ENCODE measurements at places on chromosomes 7 and 10.

DNA sequence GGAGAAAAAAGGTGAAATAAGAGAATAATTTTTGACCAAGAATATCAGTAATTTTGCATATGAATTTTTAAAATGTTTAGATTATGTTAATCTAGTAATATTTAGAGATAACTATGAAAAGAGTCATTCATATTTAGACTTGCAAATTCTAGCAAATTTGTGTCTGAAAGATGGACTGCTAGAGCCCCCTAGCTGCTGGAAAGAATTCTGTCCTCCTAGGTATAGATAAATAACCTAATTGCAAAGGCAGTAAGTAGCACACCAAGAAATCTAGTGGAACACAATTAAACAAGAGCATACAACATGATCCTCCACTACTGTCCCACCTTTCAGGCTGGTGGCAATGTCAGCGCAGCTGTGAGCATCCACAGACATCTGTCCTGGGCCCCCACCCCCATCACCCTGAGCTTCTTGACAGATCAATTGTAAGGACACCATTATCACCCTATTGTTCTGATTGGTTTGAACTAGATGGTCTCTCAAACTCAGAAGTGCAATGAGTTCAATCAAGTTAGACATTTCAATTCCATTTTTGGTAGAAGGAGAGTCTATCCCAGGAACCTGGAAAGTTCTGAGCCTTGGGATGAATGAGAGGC, 15.0 kb upstream of the GFRA1 start:
- no peak for DNase-seq

DNA sequence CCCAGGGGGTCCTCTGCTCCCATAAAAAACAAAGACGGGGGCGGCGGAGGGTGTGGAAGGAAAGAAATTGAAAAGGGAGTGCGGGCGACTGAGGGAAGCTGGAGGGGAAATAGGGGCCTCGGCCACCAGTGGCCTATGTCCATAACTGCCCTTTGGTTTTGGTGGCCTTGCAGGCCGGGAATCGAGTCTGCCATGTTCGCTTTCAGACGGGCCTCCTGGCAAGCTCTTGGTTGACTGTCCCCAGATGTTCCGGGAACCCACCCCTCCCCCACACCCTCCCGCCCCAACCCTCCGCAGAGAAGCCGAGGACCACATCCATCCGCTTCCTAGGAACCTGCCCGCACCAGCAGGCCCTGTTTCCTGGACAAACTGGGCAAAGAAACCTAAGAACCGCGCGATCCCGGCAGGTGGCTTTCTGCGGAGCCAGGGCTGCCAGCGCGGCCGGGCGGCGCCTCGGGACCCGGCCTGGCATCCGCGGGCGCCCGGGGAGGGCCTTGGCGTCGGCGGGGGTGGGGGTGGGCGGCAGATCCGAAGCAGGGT, 20.0 kb upstream of the GATA3 start:
- no peak for DNase-seq

DNA sequence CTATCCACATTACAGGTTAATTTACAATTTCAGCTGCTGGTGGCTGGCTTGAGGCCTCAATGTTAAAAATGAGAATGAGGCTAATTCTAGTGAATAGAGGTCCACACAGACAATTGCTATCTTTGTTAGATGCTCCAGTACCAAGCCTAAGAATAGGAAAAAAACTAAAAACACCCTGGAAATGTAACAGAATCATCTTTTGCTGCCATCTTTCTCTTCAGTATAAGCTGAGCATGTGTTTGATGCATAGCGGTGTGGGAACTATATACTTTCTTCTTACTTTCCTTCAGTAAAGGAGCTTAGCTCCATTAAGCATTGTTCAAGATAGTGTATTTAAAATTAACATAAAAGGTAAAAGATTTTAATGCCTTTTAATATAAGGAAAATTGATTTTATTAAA, 5.6 kb downstream of the TMEM229A start:
- no peak for DNase-seq

DNA sequence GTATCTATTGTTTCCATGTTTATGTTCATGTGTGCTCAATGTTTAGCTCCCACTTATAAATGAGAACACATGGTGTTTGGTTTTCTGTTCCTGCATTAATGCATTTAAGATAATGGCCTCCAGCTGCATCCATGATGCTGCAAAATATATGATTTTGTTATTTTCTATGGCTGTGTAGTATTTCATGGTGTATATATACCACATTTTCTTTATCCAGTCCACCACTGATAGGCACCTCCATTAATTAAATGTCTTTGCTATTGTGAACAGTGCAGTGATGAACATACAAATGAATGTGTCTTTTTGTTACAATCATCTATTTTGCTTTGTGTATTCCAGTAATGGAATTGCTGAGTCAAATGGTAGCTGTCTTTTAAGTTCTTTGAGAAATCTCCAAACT, 329.4 kb upstream of the MAGI2 start:
- DNase-seq = no peak

- no peak for DNase-seq
Observed at GRCh38 chr7:132937286-132937685, 144.6 kb downstream of the CHCHD3 start.

DNA sequence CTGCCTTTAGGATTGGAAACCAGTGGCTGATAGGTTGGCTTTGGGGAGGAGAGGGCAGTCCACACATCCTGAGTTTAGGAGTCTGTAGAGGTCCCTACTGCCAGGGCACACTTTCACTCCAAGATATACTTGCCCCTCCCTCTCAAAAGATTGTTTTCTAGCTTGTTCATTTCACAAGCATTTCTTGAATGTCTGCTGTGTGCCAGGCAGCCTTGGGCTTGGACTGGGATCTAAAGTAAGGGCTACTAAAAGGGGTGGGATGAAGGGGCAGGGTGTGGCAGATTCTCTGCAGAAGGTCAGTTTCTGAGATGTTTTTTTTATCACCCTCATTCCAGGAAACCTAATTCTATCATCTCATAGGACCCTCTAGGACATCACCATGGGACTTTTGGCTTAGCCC, 272.4 kb downstream of the SKAP2 start:
- no peak for DNase-seq

- no peak for DNase-seq
Observed at GRCh38 chr10:22704942-22705341, 9.4 kb downstream of the PIP4K2A start.
